HepG2 (cell line): ENCODE measurements at places on chromosomes 1 and 21.

DNA sequence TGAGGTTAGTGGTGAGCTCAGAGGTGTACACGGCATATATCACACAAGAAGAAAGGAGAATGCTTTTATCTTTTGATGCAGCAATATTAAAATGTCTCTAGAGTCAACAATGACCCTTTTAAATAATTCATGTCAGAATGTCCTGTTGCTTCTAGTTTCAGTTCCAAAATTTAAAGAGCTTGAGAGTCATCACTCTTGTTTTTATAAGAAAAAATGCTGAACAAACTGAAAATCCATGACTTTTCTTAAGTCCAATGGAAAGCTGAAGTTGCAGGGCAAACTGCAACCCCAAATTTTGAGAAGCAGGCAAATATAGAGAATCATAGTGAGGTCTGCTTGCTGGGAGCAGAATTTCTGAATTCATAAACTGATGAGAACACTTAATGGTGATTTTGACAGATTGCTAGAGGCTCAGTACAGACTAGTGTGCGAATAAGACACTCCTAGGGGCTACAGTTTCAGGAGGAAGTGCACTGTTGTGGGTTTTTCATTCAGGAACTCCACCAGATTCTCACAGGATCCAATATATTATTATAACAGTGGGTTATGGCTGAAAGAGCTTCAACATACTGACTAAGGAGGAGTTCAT lies 135.1 kb downstream of the CLIC6 start:
- DNase-seq = no peak

- DNase-seq = no peak
These were observed 8.6 kb downstream of the CRABP2 start for GRCh38 chr1:156696755-156697154.

GRCh38 chr1:244218220-244218619 lies 167.1 kb downstream of the ZBTB18 start:
- no peak for DNase-seq

DNA sequence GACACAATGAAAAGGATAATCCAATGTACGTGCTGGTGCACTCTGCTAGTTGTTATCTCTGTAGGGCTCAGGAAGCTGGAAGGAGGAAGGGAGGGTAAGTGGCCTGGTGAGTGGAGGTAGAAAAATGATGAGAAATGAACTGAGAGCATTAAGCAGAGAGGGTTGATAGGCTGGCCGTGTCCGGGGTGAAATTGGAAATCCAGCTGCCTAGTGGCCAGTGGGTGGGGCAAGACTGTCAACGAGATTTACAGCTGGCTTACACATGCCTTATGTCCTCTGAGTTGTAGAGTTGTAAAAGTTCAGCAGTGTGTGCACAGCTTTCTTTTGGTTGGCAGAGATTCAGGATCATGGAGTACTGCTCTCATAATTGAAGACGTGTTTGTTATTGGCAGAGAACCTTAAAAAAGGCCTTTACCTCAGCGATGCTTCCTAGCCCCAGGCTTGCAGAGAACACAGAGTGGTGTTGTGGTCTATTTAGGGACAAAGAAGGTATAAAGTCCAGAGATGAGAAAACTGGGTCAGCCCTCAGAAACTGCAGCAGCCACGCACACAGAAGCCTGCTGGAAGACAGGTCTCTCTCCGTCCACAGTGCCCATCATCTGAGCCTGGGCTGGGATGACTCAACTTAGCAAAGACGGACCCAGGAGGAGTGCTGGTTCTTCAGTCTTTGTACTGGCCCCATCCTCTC lies 132.4 kb downstream of the EDEM3 start:
- no peak for DNase-seq

DNA sequence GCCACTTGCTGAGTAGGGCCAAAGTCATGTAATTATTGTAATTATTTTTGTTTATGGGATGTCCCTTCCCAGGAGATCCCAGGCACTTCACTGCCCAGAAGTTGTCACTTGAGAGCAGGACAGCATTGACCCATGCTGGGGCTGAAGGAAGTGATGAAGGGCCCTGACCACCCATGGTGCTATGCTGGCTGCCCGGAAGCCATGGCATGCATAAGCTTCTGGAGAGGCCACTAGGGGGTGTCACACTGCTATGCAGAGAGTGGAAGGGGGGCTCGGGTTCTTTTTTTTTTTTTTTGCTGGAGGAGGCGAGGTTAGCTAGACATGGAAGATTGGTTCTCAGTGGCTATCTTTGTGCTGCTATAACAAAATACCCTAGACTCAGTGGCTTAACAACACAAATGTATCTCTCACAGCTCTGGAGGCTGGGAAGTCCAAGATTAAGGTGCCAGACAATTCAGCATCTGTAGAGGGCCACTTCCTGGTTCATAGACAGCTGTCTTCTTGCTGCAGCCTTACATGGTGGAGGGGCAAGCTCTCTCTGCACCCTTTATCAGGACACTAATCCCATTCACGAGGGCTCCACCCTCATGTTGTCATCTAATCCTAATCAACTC lies 84.9 kb downstream of the CNIH3 start:
- DNase-seq = peak; percentile 19

DNA sequence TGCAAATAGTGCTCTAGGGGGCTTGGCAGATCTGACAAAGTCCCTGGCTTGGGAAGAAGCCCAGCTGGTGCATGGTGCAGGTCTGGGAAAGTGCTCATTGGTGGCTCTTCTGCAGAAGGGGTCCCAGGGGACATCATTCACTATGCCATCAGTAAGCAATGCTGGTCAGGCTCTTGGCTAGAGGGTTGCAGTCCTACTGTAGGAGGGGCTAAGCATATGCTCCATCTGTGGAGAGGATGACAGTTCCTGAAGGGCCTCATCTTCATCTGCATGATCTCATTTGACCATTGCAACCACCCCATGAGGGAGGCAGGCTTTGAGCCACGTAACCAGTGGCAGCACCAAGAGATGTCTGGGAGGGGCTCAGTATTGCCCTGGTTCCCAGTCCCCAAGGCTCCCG lies 31.5 kb upstream of the VASH2 start:
- no peak for DNase-seq

- no peak for DNase-seq
These were observed 54.3 kb upstream of the CD1D start for GRCh38 chr1:158126425-158126824.

GRCh38 chr1:214101246-214101645 lies 113.5 kb downstream of the PROX1 start:
- DNase-seq = no peak
